ENCODE measurements at places on chromosomes 3 and 15. TPM values are rescaled to one million over a fixed set of nuclear protein-coding genes. Genes with fewer than 3 reads are reported as not detected.

PGBD4 gene
- 0.38 TPM for polyA plus RNA-seq

GRCh38 chr3:31469385-31469784 is 63.3 kb upstream of the STT3B start:
- H3K4me3 ChIP-seq, result no peak overlapping the region
- no peaks in the 10 kb centered on the region for H3K36me3 ChIP-seq
- DNase-seq, result no peak

- H3K4me1 ChIP-seq, result no peaks in the 10 kb centered on the region
- no peaks in the 10 kb centered on the region for H3K36me3 ChIP-seq
- H3K27me3 ChIP-seq, result no peaks in the 10 kb centered on the region
- no peak overlapping the region for H3K27ac ChIP-seq
- H3K4me3 ChIP-seq, result no peak overlapping the region
These were observed 47.5 kb downstream of the MYH15 start for GRCh38 chr3:108462899-108463298.

DNA sequence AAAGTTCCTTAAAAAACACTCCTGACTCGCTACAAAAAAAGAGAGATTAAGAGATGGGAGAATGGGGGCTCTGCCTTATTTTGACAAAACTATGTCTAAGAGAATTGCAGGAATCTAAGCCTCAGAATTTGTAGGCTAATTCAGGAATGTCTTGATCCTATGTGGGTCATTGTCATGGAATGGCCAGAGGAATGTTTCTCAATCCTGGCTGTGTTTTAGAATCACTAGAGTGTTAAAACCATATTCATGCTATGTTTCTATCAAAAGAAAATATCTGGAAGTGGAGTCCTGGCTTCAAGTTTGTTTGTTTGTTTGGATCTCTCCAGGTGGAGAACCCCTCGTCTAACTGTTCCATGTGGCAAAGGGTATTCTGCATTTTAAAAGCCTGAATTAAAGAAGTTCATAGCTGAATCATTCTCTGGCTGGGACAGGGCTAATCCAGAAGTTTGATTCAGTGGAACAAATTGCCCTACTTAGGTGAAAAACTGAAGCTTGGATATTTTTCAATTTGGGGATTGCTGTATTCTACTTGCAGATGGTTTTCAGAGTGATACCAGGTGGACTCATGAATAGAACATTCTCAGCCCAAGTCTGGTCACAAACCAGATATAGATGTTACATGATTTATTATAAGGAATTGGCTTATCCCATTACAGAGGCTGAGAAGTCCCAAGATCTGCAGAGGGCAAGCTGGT is 28.2 kb downstream of the GJD2 start:
- H3K4me1 ChIP-seq, result no peaks in the 10 kb centered on the region
- no peak overlapping the region for H3K27ac ChIP-seq
- H3K27me3 ChIP-seq, result peaks cover 13% of the 10 kb centered on the region
- no peak for DNase-seq
- H3K36me3 ChIP-seq, result no peaks in the 10 kb centered on the region
- no peak overlapping the region for H3K4me3 ChIP-seq

- peaks cover 4% of the 10 kb centered on the region for H3K27me3 ChIP-seq
- no peak for DNase-seq
- no peak overlapping the region for H3K27ac ChIP-seq
- no peaks in the 10 kb centered on the region for H3K4me1 ChIP-seq
- H3K36me3 ChIP-seq, result no peaks in the 10 kb centered on the region
These were observed 262.6 kb downstream of the ABHD5 start for GRCh38 chr3:43953380-43953779.
